ENCODE measurements at places on chromosomes 16 and 17.
A peak's percentile ranks its signal among the peaks of the same experiment; 100 is the strongest.

- no peak for DNase-seq
These were observed 3.6 kb downstream of the PIEZO1 start for GRCh38 chr16:88781140-88782077.

- DNase-seq: no peak
These were observed at the start of gene LGALS9 for GRCh38 chr17:27630607-27631410. TSS of gene LGALS9 (plus strand) at chr17:27631188. CDS start at chr17:27631266, 78 bp downstream.

- no peak for DNase-seq
These were observed 46.6 kb downstream of the RGS9 start for GRCh38 chr17:65183736-65184135.

GRCh38 chr17:1050246-1050995, 53.5 kb downstream of the TIMM22 start:
- DNase-seq: no peak

GRCh38 chr17:70636517-70637133, 467.3 kb downstream of the KCNJ2 start:
- peak; percentile 39 for DNase-seq

DNA sequence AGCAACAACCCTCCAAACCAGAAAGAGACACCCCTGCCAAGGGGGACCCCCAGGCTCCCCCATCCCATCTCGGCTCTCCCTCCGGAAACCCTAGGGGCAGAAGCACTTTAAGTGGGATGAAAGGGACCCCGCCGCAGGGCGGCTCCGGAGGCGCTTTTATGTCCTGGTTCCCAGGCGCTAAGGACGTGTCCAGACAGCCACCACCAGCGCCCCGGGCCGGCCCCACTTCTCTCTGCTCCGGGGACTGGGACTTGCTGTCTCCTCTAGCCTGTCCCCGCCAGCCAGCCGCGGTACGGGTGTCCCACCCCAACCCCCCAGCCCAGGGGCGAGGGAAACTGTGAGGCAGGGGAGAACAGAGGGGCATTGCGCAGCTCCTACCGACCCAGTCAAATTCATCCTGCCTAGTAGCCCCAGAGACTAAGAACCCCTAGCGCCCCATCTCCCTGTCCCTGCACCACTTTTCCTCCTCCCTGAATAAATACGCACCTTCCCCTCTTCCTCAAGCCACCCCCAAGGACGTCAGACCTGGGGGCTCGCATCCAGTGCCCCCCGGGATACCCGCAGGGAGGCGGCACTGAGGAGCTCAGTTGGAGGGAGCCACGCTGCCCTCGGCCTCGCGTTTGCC, 4.1 kb downstream of the SP6 start:
- peak; percentile 25 for DNase-seq

GRCh38 chr17:57166803-57167202, 81.8 kb downstream of the AKAP1 start:
- DNase-seq: no peak

- DNase-seq: no peak
These were observed 65.2 kb downstream of the SNX20 start for GRCh38 chr16:50615891-50616290.

GRCh38 chr16:83899272-83899897, 470 bp downstream of the MLYCD start:
- peak; percentile 32 for DNase-seq

DNA sequence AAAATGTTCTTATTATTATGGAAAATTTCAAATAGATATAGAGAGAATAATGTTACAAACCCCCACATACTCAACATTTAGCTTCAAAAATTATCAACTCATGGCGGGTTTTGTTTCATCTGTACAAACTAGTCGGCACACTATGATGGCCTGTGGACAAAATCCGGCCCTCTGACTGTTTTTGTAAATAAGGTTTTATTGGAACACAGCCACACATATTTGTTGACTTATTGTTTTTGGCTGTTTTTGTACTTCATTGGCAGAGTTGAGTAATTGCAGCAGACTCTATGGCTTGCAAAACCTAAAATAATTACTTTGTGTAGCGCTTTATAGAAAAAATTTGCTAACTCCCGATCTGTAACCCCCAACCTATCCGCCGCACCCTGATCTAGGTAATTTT, 41.4 kb upstream of the CLEC18A start:
- DNase-seq: no peak

DNA sequence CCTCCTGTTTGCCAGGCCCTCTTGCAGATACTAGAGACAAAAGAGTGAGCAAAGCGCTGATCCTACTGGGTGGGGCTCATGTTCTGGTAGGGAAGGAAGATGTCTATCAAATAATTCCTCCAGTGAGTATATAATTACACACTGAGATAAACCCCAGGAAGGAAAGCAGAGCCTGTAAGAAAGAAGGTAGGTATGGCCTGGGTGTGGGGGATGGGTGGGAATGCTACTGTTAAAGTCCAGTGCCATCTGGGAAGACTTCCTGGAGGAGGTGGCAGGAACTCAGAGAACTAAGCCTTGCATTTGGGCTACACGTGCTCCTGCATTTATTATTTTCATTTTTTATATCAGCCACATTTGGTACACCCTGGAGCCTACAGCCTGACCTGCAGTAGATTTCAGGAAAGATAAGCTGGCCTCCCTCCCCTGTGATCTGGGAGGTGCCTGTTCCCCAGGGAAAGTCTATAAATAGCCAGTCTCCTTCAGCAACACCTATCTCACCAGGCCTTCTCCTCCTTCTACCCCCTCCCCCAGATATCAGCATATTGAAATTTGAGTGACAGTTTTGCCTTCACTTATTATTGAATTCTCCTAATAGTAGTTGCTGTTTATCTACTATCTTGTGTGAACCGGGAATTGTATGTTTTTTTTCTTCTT, 11.5 kb downstream of the ATP2C2 start:
- DNase-seq: no peak
